ENCODE measurements at places on chromosomes 12 and 14. TPM values are rescaled to one million over a fixed set of nuclear protein-coding genes. Genes with fewer than 3 reads are reported as not detected.

DNA sequence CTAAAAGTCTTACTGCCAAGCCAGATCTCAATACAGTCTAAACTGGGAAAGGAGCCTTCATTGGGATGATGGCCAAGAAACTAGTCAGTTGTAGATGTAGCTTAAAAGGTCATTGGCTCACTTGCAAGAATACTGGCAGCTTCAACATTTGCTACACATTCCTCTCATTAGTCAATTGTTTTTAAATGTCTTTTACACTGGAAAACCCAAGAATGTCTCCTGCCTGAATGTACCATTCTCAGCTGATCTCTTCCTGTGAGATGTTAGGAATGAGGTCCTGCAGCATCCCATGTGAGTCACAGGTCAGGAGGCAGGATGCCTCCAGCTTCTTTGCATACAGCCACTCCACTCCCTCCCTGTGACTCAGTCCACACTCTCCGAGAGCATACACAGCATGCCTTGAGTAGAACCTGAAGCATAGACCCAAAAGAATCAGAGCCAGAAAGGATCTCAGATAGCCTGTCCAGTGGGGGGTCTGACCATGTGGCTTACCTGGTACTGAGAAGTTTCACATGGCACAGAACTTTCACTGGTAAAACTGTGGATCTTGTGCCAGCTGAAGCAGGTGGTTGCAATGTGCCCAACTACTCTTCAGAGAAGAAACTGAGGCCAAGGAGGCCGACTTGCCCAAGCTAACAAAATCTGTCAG lies 56.0 kb upstream of the HECTD1 start:
- no peaks in the 10 kb centered on the region for H3K36me3 ChIP-seq
- no peaks in the 10 kb centered on the region for H3K27me3 ChIP-seq
- no peak overlapping the region for H3K27ac ChIP-seq
- H3K4me3 ChIP-seq = no peak overlapping the region
- no peak for DNase-seq
- peaks cover 12% of the 10 kb centered on the region for H3K4me1 ChIP-seq

DNA sequence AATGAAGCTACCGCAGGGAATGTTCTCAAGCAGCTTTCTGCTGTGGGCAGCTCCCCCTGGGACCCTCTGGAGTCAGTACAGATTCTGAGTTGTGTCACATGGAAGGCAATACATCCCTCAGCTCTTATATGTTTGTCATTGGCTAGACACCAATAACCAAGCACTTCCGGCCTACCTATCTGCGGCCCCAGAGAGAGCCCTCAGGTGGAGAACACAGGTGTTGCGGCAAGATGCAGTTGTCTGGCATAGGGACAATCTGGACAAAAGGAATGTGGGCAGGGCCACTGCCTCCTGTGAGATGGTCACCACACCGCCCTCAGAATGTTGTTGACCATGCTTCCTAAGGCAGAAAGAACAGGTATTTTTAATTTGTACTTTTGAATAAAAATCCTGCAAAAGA lies 118.7 kb downstream of the BRMS1L start:
- H3K27ac ChIP-seq = no peak overlapping the region
- peaks cover 11% of the 10 kb centered on the region for H3K27me3 ChIP-seq
- H3K4me3 ChIP-seq = no peak overlapping the region
- no peaks in the 10 kb centered on the region for H3K36me3 ChIP-seq

GRCh38 chr12:69026336-69026735 lies 93.4 kb upstream of the CPM start:
- H3K36me3 ChIP-seq = no peaks in the 10 kb centered on the region
- H3K27me3 ChIP-seq = peaks cover 5% of the 10 kb centered on the region
- no peak overlapping the region for H3K27ac ChIP-seq
- DNase-seq = no peak

GRCh38 chr14:64089920-64090319 lies 204.3 kb downstream of the ESR2 start:
- H3K4me1 ChIP-seq = no peaks in the 10 kb centered on the region
- no peak overlapping the region for H3K27ac ChIP-seq
- peaks cover 12% of the 10 kb centered on the region for H3K36me3 ChIP-seq
- H3K27me3 ChIP-seq = no peaks in the 10 kb centered on the region
- H3K4me3 ChIP-seq = no peak overlapping the region
- no peak for DNase-seq

DNA sequence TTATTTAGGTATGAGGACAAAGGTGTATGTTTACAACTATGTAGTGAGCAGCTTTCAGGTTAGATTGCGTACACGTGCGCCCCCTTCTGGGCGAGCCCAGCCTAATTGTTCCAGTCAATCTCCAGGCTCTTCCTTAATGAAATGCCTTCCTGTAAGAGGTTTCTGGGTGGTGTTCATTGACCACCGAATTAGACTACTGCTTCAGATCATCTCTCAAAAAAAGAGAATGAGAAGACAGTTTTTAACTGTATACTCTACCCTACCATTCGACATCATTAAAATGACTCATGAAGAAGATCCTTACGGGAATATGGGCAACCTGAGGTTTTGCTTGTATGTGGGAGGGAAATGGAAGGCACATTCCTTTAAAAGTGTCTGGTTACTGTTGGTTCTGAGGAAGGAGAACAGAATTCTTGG lies 2.1 kb downstream of the LUM start:
- H3K4me3 ChIP-seq = no peak overlapping the region
- no peaks in the 10 kb centered on the region for H3K27me3 ChIP-seq
- DNase-seq = no peak
- no peak overlapping the region for H3K27ac ChIP-seq

- peak overlapping the region; percentile 0 for H3K4me3 ChIP-seq
- DNase-seq = no peak
- no peak overlapping the region for H3K27ac ChIP-seq
- H3K4me1 ChIP-seq = peaks cover 42% of the 10 kb centered on the region
These were observed 464.6 kb downstream of the PCNX1 start for GRCh38 chr14:71371711-71372396.

- H3K4me1 ChIP-seq = no peaks in the 10 kb centered on the region
- H3K36me3 ChIP-seq = no peaks in the 10 kb centered on the region
- H3K27me3 ChIP-seq = peaks cover 13% of the 10 kb centered on the region
- no peak overlapping the region for H3K27ac ChIP-seq
- no peak for DNase-seq
- H3K4me3 ChIP-seq = no peak overlapping the region
These were observed 97.9 kb downstream of the AACS start for GRCh38 chr12:125163148-125163547.

DNA sequence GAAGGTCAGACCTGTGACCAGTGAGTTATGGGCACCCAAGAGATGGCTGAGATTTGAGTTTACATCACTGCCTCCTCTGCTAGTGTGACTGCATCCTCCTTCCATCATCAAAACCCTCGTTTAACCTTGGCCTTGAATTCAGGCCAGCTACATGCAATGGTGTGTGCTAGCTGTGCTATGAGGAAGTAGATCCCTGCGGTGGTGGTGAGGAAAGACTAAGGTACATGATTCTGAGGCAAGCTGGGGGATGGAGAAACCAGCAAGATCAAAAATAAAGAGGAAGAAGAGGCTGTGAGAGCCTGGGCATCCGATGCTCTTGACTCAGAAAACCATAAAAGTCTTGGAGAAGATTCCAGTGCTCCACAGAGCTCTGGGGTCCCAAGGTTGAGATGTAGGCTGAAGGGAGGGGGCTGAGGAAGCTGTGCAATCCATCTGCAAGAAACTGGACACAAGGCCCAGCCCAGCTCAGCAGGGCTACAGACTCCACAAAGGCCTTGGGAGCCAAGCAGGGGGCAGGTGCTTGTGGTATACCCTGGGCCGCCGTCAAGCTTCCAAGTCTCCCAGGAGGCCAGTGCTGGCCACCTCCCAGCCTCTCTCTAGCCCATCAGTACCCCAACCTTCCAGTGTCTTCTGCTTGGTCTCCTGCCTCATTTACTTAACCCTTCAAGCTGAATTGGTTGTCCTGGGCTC lies 774.8 kb downstream of the VRK1 start:
- H3K27ac ChIP-seq = no peak overlapping the region
- H3K4me3 ChIP-seq = no peak overlapping the region
- no peak for DNase-seq
- H3K4me1 ChIP-seq = no peaks in the 10 kb centered on the region
- H3K36me3 ChIP-seq = no peaks in the 10 kb centered on the region

DNA sequence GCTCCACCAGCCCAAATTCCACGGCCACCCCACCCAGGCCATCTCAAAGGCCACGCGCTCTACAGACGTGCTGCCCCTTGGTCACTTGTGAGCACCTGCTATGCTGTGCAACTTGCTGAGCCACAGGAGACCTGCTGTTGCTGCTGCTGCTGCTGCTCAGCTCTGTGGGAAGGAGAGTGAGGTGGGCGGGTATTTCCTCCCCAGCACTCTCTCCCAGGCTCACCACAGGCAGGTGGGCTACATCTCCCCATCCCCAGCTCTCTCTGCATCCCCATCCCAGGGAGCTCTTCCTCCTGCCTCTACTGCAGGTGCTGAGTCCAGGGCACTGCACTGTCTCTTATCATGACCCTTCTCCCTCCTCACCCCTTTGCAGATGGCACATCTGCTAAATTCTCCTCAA lies 306.9 kb downstream of the BCL11B start:
- DNase-seq = no peak
- H3K27me3 ChIP-seq = no peaks in the 10 kb centered on the region
- no peak overlapping the region for H3K27ac ChIP-seq
- H3K36me3 ChIP-seq = no peaks in the 10 kb centered on the region
- no peaks in the 10 kb centered on the region for H3K4me1 ChIP-seq

The PTPN21 gene
- total RNA-seq = 0.10 TPM

The TMEM233 gene
- total RNA-seq = not detected

DNA sequence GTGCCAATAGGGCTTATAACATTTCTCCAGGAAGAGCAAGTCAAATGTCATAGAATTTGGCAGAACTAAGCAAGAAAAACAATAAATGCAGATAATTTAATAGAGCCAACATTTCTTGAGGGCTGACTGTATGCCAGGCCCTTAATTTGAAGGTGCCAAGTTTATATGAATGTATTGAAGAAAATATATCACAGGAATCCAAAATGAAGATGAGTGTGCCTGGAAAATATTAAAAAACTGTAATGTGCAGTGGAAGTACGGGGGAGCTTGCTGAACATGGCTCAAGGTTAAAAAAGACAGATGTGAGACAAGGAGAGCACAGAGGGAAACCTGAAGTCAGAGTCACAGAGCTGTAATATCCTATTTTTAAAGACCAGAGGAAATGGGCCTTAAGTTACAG lies 16.4 kb downstream of the NR1H4 start:
- no peak for DNase-seq
- no peak overlapping the region for H3K27ac ChIP-seq
- H3K36me3 ChIP-seq = no peaks in the 10 kb centered on the region
- no peaks in the 10 kb centered on the region for H3K27me3 ChIP-seq
- no peaks in the 10 kb centered on the region for H3K4me1 ChIP-seq
- H3K4me3 ChIP-seq = no peak overlapping the region

DNA sequence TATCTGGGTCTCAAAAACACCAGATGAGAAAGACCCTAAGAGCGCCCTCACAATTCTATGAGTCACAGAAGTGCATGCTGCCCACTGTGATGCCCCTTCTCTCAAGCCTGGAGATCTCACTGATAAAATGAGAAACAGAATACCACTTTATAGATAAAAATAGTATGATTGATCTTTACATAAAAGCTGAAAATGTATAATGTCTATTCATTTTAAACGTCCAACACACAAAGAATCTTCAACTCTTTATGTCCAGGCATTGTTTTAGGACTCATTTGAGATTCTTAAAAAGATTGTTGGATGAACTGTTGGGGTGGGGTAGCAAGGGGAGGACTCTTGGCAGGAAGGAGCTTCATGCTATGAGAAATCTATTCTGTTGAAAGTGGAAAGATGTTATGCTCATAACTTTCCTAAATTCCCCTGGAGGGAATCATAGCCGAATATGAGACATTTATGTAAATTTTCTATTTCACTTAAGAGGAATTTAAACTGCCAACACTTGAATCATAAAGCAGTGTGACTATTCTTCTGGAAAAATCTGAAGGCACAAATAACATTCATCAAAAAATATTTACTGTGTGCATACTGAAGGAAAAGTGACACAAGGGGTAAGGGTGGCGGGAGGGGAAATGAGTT lies 174.6 kb downstream of the STXBP6 start:
- H3K4me3 ChIP-seq = no peak overlapping the region
- H3K4me1 ChIP-seq = no peaks in the 10 kb centered on the region
- no peak overlapping the region for H3K27ac ChIP-seq
- no peak for DNase-seq
- H3K36me3 ChIP-seq = no peaks in the 10 kb centered on the region

- H3K27ac ChIP-seq = no peak overlapping the region
- H3K27me3 ChIP-seq = no peaks in the 10 kb centered on the region
- no peaks in the 10 kb centered on the region for H3K4me1 ChIP-seq
- DNase-seq = no peak
These were observed 27.6 kb upstream of the NOS1 start for GRCh38 chr12:117388951-117389446.

The NRDE2 gene
- 35.3 TPM for total RNA-seq

The P2RX2 gene
- total RNA-seq = not detected

The SLC6A13 gene
- 0.38 TPM for total RNA-seq

- no peaks in the 10 kb centered on the region for H3K36me3 ChIP-seq
- H3K4me1 ChIP-seq = no peaks in the 10 kb centered on the region
- no peaks in the 10 kb centered on the region for H3K27me3 ChIP-seq
- H3K27ac ChIP-seq = no peak overlapping the region
- no peak for DNase-seq
- H3K4me3 ChIP-seq = no peak overlapping the region
These were observed 596.2 kb upstream of the TMEM132C start for GRCh38 chr12:127670796-127671195.

- no peaks in the 10 kb centered on the region for H3K27me3 ChIP-seq
- H3K27ac ChIP-seq = no peak overlapping the region
- no peak for DNase-seq
- no peaks in the 10 kb centered on the region for H3K4me1 ChIP-seq
- no peaks in the 10 kb centered on the region for H3K36me3 ChIP-seq
- no peak overlapping the region for H3K4me3 ChIP-seq
These were observed 454.2 kb downstream of the AEBP2 start for GRCh38 chr12:19893514-19893913.

GRCh38 chr14:44379292-44379977 lies 127.6 kb downstream of the FSCB start:
- no peak overlapping the region for H3K27ac ChIP-seq
- no peaks in the 10 kb centered on the region for H3K4me1 ChIP-seq
- DNase-seq = no peak
- no peak overlapping the region for H3K4me3 ChIP-seq
- no peaks in the 10 kb centered on the region for H3K27me3 ChIP-seq
- H3K36me3 ChIP-seq = no peaks in the 10 kb centered on the region

The COQ10A gene
- 30.2 TPM for total RNA-seq

The FGF23 gene
- not detected for total RNA-seq

DNA sequence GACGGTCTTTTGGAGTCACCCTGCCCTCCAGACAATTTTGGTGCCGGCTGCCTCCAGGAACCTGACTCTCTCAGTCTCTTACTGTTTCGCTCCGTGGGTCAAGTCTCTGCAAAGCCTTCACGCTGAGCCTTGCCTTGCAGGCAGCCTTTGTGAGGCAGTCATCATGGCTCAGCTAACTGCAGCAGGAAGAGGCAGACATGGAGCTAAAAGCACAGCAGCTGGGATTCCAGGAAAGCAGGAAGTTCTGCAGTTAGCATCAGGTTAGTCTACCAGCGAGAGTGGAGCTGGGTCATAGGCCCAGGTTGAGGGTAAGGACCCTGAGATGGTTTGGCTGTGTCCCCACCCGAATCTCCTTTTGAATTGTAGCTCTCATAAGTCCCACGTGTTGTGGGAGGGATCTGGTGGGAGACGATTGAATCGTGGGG lies 305.4 kb downstream of the PCNX1 start:
- no peak overlapping the region for H3K27ac ChIP-seq
- H3K27me3 ChIP-seq = peaks cover 5% of the 10 kb centered on the region
- H3K4me1 ChIP-seq = no peaks in the 10 kb centered on the region
- no peak for DNase-seq
- no peaks in the 10 kb centered on the region for H3K36me3 ChIP-seq
- no peak overlapping the region for H3K4me3 ChIP-seq

The CPNE6 gene
- 0.09 TPM for total RNA-seq

All from activated B cell treated with CpG ODN at 0.5 μM for 24 hours (primary cell).